ENCODE measurements at places on chromosomes 2 and 18. TPM values are rescaled to one million over a fixed set of nuclear protein-coding genes. Genes with fewer than 3 reads are reported as not detected.

MPPE1 gene
- total RNA-seq = 27.1 TPM

ZCCHC2 gene
- total RNA-seq = 5.6 TPM

KCNIP3 gene
- total RNA-seq = 4.9 TPM

LAMA1 gene
- 67.1 TPM for total RNA-seq

GULP1 gene
- 80.1 TPM for total RNA-seq
